Anterior cingulate cortex (tissue), 58 donors: ENCODE measurements at places on chromosomes 16 and 17.

DNA sequence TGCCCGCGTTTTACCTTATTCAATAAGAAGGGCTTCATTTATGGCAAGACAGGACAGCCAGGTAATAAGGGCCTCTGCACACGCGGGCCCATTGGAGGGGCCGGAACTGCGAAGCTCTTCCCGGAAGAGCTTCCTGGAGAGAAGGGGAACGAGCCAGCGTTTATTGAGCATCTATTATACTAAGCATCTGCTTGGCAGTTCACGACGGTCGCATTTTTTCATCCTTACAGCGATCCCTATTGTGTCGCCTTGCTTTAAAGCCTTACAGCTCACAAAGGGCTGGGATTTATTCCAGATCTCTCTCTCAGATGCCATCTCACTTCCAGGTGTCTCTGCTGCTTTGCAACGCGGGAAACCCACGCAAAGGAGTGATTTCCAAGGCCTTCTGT lies 546 bp downstream of the ZPBP2 start:
- DNase-seq: no peak

GRCh38 chr17:75695141-75695829 lies 26.0 kb upstream of the ITGB4 start:
- DNase-seq: no peak

DNA sequence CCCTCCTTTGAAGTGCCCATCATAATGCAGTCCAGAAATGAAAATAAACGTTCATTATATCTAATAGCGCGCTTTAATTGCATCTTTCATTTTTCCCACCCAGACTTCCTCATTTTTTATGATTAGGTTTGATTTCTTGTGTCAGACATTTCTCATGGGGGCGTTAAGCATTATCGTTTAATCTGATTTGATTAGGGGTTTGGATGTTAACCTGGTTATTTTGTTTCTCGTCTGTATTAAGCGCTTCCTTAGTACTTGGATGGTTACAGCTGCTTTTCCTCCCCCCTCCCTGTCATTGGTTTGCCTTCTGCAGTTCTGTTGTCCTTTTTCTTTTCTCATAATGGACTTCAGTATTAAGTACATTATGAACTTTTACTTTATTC lies 540 bp downstream of the MFSD11 start:
- DNase-seq: no peak

GRCh38 chr17:20073055-20073979 lies 64.2 kb downstream of the SPECC1 start:
- DNase-seq: no peak

DNA sequence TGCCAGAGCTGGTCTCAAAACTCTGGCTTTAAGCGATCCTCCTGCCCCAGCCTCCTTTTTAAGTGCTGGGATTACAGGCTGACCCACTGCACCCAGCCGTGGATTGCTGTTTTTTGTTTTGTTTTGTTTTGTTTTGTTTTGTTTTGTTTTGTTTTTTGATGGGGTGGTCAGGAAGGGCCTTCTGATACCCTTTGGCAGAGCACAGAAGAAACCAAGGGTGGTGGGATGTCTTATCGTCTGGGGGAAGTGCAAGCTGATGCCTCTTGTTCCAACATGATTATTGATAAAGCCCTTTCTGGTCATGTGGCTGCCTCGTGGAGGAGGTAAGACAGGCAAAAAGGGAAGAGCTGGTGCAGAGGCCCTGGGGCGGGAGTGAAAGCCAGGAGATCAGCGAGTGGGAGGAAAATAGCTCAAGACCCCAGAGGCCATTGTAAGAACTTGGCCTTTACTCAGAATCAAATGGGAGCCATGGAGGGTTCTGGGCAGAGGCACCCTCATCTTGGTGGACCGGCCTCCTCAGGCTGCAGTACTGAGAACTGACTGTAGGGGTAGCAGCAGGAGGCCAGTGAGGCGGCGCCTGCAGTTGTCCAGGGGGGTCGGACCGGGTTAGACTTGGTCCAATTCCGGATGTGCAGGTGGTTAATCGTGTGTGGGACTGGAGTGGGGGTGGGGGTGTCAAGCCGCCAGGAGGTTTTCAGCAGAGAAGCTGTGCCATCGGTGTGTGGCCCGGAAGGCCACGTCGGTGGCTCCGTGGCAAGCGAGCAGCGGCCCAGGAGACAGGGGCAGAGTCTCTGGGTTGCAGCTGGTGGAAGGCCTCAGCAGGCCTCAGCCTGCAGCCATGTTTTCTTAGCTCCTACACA lies 84.4 kb upstream of the GSE1 start:
- DNase-seq: no peak

DNA sequence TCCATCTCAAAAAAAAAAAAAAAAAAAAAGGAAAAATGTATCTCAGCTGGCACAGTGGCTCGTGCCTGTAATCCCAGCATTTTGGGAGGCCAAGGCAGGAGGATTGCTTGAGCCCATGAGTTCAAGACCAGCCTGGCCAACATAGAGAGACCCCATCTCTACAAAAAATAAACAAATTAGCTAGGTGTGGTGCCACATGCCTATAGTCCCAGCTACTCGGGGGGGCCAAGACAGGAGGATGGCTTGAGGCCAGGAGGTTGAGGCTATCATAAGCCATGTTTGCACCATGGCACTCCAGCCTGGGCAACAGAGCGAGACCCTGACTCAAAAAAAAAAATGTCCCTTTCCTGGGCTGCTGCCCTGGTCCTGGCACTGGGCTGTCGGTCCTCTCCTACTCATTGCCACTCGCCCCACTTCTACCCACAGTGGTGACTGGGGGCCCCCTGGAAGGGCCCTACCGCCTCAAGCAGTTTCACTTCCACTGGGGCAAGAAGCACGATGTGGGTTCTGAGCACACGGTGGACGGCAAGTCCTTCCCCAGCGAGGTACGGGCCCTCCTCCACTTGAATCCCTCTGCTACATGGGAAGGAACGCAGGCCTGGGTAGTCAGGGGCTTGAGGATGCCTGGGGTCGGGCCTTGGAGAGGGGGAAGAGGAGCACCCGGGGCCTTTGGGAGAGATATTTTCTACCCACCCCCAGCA lies 6.1 kb downstream of the CA7 start:
- DNase-seq: no peak

- DNase-seq: no peak
These were observed 6.3 kb downstream of the TTYH2 start for GRCh38 chr17:74219576-74220133.

- no peak for DNase-seq
These were observed 30.4 kb upstream of the SALL1 start for GRCh38 chr16:51181503-51181811.

DNA sequence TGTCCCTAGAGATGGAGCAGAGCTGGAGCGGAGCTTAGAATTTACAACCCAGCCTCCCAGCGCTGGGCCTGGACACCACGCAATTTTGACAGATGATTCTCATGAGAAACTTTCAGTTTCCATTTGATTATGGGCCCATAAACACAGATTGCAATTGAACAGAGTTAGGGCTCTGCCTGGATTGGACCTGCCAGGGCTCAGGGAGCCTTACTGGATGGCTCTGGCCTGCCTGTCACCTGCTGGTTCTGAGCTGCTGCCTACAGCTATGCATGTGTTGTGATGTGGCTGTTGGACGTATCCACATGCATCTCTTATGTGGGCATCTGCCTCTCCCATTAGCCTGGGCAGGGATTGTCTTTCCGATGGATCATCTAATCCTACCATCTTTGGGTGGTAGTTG lies 73.4 kb upstream of the SDK2 start:
- no peak for DNase-seq

DNA sequence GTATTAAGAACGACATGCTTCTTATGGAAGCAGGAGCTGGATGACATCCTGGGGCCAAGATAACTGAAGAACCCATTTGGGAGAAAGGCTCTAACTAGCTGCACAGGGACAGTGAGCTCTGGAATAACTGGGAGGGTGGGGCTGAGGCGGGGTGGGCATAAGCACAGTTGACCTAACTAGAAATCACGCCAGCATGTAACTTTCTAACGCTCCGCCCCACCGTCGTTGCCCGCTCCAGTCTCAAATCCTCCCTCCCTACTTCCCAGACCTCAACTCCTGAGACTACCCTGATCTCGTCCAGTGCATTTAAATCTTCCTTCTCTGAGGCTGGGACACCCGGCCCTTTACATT lies 436 bp downstream of the PHB1 start:
- no peak for DNase-seq

GRCh38 chr17:66365903-66366302 lies 63.5 kb downstream of the PRKCA start:
- DNase-seq: no peak

GRCh38 chr17:75814900-75815373 lies 29.3 kb downstream of the UNC13D start:
- DNase-seq: no peak

DNA sequence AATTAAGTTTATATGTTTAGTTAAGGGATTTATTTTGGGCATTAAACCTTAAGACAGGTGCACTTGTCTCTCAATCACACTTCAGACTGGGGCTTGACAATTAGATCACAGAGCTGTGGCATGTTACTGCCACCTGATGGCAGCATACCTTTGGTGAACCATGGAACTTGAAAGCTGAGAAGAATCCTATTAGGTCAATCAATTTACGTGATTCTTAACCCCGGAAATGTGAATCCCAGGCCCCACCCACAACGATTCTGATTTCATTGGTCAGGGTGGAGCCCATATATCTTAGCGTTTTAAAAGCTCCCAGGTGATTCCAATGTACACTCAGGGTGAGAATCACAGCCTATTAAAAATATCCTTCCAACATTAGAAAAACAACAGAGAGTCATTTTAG lies 91.0 kb downstream of the GSG1L start:
- DNase-seq: no peak
